ENCODE measurements at places on chromosomes 5 and 9.

DNA sequence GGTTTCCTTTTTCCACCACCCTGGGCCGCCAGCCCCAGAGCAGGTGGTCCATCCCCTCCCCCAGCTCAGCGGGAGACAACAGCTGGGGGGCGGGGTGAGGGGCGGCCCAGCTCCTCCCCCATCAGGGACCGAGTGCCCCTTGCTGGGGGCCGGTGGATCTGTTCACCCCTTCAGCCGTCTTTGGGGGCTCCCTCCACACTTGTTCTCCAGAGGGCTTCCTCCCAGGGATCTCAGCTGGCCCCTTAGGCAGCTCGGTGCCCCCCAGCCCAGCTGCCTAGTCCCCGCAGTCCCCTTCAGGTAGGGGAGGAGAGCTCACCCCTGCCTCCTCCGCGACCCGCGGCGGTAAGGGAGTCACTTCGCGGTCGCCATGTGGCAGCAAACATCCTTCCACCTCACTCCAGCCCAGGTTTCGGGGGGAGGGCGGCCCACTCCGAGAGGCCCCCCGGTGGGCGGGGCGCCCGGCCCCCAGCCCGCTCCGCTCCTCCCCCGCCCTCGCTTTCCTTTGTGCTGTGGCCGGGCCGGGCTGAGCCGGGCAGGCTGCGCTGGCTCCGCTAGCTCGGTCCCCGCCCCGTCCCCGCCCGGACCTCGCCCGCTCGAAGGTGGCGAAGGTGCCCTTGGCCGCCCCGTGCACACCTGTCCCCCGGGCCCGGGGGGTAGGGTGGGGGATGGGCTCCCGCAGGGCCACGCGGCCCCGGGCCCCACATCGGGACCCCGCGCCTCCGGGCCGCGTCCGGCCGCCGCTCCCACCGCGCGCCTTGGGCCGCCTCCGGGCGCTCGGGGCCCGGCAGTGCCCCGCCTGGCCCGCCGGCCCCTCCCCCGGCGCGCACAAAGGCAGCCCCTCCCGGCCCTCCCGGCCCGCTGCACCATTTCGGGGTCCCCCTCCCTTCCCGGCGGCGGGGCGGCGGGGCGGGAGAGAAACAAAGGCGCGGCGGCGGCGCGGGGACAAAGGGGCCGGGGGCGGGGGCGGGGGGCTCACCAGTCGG, 683 bp downstream of the DBN1 start:
- DNase-seq: peak; percentile 77

- peak; percentile 70 for DNase-seq
Observed at GRCh38 chr9:88571419-88571818, 36.4 kb downstream of the NXNL2 start.

GRCh38 chr9:91320299-91320698, 41.4 kb downstream of the AUH start:
- no peak for DNase-seq

- DNase-seq: no peak
Observed at GRCh38 chr5:173568128-173568527, 48.3 kb downstream of the BOD1 start.

- DNase-seq: no peak
Observed at GRCh38 chr5:32099486-32100035, 74.6 kb downstream of the GOLPH3 start.

DNA sequence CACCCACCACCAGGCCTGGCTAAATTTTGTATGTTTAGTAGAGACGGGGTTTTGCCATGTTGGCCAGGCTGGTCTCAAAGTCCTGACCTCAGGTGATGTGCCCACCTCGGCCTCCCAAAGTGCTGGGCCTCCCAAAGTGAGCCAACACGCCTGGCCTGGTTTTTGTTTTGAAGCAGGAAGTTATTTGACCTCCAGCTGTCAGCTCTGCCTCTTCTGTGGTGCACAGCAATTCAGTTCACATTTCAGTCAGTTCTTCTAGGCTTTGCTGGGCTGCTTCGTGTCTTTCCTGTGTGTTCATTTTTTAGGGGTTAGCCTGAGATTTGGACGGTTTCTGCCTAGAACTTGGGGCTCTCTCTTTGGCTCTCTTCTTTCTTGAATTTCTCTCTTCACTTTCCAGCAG, 8.9 kb downstream of the LCN1 start:
- DNase-seq: no peak

DNA sequence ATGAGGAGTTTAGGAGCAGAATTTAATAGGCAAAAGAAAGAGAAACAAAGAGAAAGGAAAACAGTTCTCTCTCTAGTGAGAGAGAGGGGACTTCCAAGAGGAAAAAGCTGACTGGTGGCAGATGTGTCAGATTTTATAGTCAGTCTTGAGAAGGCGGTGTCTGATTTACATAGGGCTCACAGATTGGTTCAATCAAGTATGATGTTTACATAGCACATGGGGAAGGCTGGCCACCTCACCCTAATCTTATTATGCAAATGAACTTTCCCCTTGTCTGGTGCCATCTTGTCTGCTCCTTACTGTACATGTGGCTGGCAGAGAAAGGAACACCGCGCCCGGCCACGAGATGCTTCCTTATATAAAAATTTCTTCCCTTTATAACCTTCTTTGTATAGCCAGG, 24.7 kb downstream of the UNC13B start:
- no peak for DNase-seq

GRCh38 chr9:95947118-95947517, 71.6 kb downstream of the ERCC6L2 start:
- no peak for DNase-seq

GRCh38 chr5:93078082-93079038, 502.7 kb downstream of the NR2F1-AS1 start:
- DNase-seq: peak; percentile 73

GRCh38 chr9:27664121-27664779, 91.0 kb upstream of the C9orf72 start:
- no peak for DNase-seq

DNA sequence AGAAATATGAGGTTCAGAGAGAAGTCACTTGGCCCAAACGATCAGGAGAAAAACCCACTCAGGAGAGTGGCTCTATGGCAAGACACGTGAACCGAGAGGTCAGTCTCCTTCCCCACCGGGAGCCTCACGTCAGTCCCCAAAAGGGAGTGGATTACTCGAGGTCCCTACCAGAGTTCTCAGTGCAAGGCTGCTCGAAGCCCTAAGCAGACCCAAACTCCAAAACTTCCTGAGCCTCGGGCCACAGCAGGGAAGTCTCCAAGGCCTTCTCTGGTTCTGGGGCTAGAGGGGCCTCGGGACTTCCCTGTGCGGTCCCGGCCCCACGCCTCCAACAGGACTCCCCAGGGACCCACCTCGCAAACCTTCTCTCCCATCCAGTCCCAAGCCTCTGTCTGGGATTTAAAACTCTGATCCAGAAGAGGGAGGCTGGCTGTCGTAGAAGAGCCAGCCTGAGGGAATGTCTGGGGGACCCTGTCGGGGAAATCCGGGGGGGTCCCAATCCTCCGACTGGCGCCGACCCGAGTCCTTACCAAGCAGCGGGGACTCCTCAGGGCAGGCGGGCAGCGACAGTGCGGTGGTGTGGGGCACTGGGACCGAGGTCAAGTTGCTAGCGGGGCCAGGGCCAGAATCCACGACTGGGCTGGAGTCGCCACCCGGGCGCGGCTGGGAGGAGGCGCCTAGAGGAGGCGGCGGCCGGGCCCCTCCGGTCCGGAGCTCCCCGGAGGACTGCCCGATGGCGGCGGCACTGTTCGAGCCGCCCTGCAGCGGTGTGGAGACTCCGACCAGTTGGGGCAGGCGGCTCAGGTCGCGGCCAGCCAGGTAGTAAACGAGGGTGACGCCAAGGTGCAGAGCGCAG, 679 bp downstream of the B4GALT1 start:
- no peak for DNase-seq

- DNase-seq: no peak
Observed at GRCh38 chr5:142079306-142079721, 29.3 kb upstream of the NDFIP1 start.
